ENCODE measurements at places on chromosomes 2 and 18.

- no peak for DNase-seq
Measured at GRCh38 chr2:221310730-221311129, 261.4 kb downstream of the EPHA4 start.

DNA sequence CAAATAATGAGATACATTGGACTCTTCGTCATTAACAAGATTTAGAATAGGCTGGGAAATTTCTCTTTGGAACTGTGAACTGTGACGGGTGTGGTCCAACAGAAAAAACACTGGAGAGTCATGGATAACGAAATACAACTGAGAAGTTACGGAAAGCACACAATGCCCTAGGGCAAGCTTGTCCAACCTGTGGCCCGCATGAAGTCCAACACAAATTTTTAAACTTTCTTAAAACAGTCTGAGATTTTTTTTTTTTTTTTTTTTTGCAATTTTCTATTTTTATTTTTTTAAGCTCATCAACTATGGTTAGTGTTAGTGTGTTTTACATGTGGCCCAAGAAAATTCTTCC is 27.7 kb downstream of the CDC42EP3 start:
- DNase-seq = no peak

GRCh38 chr2:30349691-30350090 is 97.4 kb upstream of the LCLAT1 start:
- DNase-seq = no peak

DNA sequence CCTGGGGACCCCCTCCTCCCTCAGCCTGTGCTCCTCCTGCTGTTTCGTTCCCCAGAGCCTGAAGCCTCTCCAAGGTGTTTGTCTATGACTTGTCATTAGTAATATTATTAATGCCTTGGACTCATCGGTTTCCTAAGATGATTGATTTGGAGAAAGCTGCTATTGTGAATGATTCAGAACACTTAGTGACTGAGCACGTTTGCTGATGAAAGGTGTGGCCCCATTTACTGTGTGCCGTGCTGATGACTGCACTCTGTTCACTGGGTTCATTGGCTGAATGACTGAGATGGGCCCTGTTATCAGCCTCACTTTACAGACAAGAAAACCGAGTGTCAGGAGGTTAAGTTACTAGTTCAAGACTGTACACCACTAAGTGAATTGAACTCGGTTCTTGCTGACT is 111.4 kb downstream of the SPP2 start:
- no peak for DNase-seq

- DNase-seq = no peak
Measured at GRCh38 chr18:25262920-25263319, 89.0 kb downstream of the ZNF521 start.

All from CD4-positive, alpha-beta T cell treated with Interleukin-10 for 1 hour (primary cell).